COR-L47 (cell line): ENCODE measurements at places on chromosomes 3 and 15.

DNA sequence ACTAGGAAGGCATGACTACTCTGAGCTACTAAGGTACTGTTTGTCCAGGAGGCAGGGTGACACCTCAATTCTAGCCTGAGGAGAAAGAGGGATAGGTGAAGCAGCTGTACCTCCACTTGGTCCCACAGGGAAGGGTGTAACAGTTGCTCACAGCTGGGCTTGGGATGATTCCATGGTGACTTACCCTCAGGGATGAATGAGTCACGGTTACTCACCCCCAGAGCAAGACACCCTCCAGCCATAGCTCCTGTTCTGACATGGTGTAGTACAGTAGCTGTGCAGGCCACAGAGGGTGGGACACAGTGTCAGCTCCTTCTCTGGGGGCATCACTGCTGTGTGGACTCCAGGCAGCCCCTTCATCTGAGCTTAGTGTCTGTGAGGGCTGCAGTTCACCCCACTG lies 868.6 kb upstream of the SEMA6D start:
- no peak for DNase-seq

DNA sequence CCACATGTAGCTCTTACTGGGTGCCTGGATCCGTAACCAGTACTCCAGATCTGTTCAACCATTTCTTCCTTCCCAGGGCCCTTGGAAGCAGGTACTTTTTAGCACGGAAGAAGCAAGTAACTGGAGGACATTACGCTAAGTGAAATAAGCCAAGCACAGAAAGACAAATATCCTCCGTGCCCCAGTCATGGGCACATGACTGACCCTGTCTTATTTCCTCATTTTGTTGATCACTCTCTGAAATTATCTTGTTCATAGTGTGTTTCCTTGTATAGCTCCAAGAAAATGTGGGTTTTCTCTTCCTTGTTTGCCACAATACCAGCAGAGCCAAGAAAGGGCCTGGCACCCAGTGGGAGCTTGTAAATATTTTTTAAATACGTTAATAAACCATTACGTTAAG lies 32.2 kb upstream of the MTMR14 start:
- DNase-seq, result no peak

- DNase-seq, result no peak
Measured at GRCh38 chr3:51819709-51820406, 40.8 kb upstream of the IQCF6 start.

DNA sequence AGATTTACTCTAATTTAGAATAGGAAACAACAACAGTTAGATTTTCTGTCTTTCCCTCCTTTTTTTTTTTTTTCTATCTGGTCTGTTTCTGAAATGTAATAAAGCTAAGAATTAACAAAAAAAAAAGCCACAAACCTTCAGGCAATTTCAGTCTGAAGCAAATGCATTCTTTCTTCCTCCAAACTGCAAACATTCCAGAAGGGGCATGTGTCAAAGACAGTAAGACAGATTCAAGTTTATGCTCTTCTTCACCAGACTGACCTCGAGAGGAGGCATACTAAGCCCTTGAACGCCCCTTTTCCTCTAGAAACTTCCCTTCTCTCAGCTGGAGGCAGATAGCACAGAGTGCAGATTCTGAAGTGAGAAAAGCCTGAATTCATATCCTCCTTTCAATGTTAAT lies 654.6 kb upstream of the LMCD1 start:
- no peak for DNase-seq
